ENCODE measurements at places on chromosomes 16 and 17. TPM values are rescaled to one million over a fixed set of nuclear protein-coding genes. Genes with fewer than 3 reads are reported as not detected.
A peak's percentile ranks its signal among the peaks of the same experiment; 100 is the strongest.

Gene IL17C
- not detected for polyA plus RNA-seq

Gene CDR2
- polyA plus RNA-seq: 4.8 TPM

Gene TAT
- polyA plus RNA-seq: not detected

Gene FNDC8
- not detected for polyA plus RNA-seq

Gene BICDL2
- polyA plus RNA-seq: not detected

Gene BCO1
- not detected for polyA plus RNA-seq

Gene RNF40
- polyA plus RNA-seq: 34.9 TPM

Gene TP53TG3F
- polyA plus RNA-seq: not detected

Gene XYLT2
- polyA plus RNA-seq: 10.2 TPM

GRCh38 chr16:54375071-54375470, 88.5 kb upstream of the IRX3 start:
- DNase-seq: no peak

GRCh38 chr17:68033636-68034451, 1.7 kb upstream of the KPNA2 start:
- DNase-seq: no peak

DNA sequence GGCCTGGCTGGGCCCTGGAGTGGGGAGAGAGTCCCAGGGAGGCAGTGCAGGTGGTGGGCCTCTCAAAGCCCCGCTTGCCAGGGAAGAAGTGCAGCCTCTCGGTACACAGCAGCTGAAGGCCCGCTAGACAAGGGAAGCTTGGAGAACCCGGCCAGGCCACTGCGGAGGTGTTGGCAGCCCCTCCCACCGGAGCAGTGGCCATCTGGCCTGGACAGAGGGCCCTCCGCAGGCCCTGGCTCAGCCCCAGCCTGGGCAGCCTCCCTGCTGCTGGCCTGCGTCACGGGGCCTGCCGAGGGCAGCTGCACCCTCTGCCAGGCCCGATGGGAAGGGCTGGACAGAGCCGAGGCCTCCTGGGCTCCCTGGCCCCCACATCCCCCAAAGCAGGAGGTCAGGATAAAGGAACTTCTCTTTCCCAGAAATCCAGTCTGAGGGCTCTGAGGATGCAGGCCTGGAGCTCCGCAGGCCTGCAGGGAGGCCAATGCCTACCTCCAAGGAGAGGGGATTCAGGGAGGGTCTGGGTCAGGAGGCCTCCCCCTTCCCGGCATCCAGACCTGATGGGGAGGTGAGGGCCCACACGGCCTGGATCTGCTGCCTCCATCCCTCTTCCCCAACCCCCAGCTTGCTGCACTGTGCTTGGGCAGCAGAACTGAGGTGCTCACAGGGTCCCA, 4.3 kb downstream of the SPPL2C start:
- no peak for DNase-seq

GRCh38 chr17:76383546-76384221, 725 bp upstream of the SPHK1 start:
- peak; percentile 70 for DNase-seq

GRCh38 chr17:46984341-46984740, 5.3 kb upstream of the RPRML start:
- no peak for DNase-seq

GRCh38 chr17:51434434-51435170, 174.3 kb downstream of the UTP18 start:
- no peak for DNase-seq

DNA sequence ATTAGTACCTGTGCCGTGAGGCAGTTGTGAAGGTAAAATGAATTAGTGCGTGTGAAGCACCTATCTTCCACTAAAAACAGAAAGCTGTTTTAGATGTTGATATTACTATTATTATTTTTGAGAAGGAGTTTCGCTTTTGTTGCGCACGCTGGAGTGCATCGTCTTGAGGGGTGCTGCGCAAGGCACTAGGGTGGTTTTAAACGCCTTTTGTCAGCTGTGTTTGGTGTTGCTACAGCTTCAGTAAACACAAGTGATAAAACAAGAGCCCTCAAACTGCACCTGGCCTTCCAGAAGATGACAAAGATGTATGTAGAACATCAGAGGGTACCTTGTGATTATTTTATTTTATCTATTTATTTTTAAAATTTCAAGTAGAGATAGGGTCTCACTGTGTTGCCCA, 38.2 kb downstream of the PLCG2 start:
- DNase-seq: no peak

DNA sequence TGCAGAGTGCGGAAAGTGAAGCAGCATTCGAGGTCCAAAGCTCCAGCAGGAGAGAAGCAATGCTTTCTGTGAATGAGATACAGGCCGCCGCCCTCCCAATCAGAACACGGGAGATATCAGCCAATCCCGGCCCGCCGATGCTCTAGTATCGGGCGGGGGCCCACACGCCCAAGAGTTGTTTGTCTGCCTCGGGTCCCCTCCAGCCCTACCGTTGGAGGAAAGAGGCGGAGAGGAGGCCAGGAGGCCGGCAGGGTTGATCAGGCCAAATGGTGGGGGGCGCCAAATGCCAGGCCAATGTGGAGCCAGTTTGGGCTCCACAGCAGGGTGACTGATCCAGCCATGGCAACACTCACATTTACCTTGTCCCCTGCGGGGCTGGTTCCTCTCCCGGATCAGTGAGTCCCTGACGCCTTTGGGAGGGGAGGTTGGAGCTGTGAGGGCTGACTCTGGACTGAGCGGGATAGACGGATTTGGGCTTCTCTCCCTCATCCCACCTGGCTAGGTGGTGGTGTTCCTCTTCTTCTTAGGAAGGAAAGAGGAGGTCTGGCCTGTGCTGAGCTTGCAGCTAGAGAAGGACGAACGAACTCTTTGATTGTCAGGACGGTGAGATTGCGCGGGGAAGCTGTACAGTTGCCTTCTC, 10.4 kb upstream of the CUEDC1 start:
- no peak for DNase-seq

DNA sequence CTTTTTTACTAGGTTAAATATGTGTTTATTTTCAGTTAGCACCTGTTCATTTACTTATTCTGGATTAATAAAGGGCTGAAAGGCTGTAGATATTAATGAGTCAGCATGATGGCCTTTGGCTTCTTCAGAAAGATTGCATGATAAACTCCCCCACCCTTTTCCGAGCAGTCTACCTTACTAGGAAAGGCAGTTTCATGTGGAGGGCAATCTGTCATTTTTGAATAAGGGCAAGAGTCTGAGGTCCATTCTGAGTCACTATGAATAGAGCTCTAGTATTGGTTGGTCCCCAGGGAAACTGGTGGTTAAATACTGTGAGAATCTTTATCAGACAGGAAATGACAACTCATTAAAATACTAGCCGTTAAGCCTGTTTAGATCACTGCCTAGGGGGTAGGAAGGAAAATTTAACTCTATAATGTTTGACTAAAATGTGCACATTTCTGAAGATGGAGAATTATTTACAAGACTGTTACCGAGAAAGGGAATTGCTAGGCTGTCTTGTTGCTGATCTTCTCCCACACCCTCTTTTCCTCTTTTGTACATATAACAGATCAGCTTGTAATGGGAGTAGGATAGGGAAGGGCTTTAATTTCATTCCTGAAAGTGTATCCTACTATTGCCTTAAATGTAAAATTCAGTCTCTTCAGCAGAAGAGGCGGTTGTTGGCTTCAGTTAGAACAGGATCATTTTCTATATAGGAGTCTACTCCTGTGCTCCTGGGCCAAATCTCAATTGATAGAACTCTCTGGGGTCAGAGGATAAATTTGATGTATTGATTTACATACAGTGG, 63.3 kb downstream of the TUBD1 start:
- DNase-seq: peak; percentile 97

- peak; percentile 39 for DNase-seq
Observed at GRCh38 chr16:81798311-81799137, 19.4 kb downstream of the PLCG2 start.

DNA sequence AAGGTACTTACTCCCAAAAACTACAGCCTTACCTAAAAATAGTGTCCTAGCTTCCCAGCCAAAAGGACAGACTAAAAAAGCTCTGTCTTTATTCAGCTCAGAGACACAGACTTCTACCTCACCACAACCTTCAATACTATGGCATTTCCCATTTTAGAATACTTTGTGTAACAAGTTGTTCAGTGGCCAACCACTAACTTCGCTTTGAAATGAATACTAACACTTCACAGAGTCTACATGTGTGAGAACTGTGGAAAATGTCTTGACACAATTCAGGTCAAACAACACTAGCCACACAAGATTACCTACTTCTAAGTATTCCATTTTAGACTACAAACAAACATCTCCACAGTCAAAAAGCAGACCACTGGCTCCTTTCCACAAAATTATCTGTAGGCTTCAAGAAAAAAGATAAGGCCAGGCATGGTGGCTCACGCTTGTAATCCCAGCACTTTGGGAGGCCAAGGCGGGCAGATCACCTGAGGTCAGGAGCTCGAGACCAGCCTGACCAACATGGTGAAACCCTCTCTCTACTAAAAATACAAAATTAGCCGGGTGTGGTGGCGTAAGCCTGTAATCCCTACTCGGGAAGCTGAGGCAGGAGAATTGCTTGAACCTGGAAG, 3.2 kb downstream of the HELZ start:
- no peak for DNase-seq

GRCh38 chr17:77346765-77347164, 206.0 kb downstream of the SEC14L1 start:
- no peak for DNase-seq

GRCh38 chr17:3033248-3033640, 30.2 kb downstream of the OR1D5 start:
- no peak for DNase-seq

GRCh38 chr16:4797805-4798252, 2.7 kb downstream of the SMIM22 start:
- no peak for DNase-seq

- peak; percentile 58 for DNase-seq
Observed at GRCh38 chr16:23520500-23520899, 10.2 kb upstream of the GGA2 start.

DNA sequence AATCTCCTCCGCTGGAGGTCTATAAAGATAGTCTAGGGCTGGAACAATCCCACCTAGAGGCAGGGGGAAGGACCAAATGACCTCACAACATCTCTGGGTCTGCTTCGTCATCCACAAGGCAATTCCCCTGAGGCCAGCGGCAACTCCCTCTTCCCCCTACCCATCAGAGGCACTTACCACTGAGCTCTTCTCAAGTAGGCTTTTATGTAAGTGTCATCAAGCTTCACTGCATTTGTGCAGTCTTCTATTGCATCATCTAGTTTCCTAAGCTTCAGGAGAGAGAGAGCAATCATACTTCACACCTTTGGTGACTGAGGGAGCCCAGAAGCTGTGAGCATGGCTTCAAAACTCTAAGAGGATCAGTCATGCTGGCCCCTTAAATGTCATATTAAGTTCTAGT, 21.0 kb downstream of the CNP start:
- DNase-seq: no peak

GRCh38 chr17:48565022-48565554, 13.1 kb downstream of the HOXB4 start:
- no peak for DNase-seq

- DNase-seq: no peak
Observed at GRCh38 chr17:17757391-17757791, 76.1 kb downstream of the RAI1 start.
